ENCODE measurements at places on chromosomes 13 and 19.

DNA sequence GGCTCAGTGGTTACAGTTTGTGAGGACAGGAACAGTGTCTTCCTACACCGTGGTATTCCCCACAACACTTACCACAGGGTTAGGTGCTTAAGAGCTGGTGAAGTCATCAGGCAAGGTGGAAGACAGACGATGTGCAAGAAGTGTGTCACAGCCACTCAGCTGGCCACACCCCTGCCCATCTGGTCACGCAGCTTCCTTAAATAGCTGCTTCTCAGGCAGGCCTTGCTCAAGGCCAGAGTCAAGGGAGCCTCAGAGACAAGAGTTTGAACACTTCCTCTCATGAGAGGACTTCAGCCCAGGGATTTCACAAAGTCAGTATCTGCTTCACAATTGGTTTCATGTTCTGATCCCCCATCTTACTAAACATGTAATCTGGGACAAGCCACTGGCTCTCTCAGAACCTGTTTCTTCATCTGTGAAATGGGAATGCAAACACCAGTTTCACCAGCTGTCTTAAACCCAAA is 80.3 kb upstream of the FRY start:
- DNase-seq: no peak

- DNase-seq: no peak
Measured at GRCh38 chr13:59806801-59807200, 356.9 kb downstream of the DIAPH3 start.

DNA sequence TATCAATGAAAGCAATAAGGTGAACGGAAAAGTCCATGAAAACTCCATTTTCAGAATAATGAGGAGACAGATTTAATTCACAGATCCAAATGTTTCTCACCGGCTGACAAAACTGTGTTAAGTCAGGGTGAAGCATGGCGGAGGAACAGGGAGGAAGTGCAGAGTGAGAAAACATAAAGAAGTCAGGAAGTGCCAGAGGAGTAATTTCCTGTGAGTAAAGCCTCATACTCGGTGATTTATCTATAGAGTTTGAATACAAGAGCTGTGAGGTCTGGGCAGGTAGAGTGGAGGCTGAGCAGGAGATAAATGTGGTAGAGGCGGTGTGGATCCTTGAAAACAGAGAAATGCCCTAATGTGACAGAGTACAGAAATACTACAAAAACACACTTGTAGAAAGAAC is 11.4 kb downstream of the CARD8 start:
- no peak for DNase-seq

DNA sequence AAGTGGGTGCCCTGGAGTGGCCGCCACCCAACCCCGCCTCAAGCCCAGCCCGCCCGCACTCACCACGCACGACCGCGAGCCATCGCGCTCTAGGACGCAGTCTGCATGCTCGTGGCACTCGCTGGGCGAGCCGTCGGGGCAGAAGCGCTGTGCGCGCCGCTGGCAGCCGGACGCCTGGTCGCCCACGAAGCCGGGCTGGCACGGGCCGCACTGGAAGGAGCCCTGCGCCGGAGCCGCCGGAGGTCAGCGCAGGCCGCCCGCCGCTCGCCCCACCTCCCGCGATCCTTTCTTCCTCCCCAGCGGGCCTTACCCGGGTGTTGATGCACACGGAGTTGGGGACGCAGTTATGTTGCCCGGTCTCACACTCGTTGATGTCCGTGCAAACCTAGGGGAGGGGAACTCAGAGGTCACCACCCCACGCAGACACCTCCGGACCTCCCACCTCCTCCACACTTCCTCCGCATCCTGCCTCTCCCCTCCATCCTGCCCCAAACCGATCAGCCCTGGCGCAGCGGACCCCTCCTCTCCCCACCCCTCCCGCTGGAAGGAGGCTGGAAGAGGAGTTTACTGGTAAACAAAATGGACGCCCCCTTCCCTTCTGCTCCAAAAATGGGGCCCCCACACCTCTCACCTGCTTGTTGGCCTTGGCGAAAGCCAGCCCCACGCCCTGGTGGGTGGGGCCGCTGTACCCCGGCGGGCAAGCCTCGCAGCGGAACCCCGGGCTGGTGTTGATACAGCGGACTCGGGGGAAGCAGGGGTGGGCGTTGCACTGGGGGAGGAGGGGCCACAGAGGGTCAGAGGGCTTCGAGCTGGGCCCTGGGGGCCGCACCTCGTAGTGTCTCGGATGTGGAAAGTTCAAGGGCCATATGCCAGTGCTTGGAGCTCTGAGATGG is 2.3 kb downstream of the COMP start:
- no peak for DNase-seq

GRCh38 chr13:94679614-94680013 is 32.7 kb downstream of the SOX21 start:
- no peak for DNase-seq

DNA sequence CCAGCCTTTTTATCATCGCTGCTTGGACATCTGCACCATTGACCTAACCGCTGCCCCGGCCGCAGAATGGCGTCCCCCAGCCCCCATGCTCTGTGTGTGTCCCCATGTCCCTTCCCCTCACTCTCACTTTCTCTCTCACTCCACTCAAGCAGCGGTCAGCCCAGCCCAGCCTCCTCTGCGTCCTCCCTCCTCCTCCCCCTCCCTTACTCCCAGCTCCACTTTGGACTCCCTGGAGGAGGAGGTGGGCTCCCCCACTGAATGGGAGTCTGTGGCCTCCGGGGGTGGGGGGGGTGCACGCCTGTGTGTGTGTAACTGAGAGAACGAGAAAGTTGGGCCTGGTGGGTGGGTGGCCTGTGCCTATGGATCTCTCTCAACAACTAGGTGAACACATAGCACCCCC is 2.2 kb downstream of the MAP2K7 start:
- no peak for DNase-seq

DNA sequence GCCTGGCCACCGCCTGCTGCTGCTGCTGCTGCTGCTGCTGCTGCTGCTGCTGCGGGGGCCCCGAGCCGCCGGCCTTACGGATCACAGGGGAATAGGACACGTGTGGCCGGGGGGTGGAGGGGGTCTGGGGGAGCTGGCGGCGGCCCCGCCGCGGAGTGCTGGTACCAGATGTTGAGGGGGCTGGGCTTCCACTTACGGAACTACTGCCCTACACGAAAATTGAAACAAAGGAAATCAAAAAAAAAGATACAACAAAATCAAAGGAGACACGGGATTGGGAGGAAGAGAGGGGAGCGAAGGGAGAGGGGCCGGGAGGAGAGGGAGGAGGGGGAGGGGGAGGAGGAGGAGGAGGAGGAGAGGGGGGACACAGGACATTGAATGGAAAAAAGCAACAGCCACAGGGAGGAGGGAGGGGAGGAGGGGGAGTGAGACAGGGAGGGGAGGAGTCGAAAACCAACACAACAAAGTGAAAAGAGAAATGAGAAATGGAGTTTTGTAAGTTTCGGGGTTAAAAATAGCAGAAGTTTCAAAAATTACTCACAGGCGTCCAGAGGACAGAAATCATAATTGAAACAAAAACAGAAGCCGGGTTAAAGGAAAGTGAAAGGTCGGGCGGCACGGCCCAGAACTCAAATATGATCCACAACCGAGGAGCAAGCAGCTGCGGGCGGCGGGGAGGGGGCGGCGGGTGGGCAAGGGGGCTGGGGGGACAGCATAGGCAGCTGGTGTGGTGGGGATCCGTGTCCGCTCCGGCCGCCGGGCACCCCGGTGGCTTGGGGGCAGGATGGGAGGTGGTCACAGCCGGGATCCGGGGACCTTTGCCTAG is 57.8 kb downstream of the IER2 start:
- peak; percentile 69 for DNase-seq

DNA sequence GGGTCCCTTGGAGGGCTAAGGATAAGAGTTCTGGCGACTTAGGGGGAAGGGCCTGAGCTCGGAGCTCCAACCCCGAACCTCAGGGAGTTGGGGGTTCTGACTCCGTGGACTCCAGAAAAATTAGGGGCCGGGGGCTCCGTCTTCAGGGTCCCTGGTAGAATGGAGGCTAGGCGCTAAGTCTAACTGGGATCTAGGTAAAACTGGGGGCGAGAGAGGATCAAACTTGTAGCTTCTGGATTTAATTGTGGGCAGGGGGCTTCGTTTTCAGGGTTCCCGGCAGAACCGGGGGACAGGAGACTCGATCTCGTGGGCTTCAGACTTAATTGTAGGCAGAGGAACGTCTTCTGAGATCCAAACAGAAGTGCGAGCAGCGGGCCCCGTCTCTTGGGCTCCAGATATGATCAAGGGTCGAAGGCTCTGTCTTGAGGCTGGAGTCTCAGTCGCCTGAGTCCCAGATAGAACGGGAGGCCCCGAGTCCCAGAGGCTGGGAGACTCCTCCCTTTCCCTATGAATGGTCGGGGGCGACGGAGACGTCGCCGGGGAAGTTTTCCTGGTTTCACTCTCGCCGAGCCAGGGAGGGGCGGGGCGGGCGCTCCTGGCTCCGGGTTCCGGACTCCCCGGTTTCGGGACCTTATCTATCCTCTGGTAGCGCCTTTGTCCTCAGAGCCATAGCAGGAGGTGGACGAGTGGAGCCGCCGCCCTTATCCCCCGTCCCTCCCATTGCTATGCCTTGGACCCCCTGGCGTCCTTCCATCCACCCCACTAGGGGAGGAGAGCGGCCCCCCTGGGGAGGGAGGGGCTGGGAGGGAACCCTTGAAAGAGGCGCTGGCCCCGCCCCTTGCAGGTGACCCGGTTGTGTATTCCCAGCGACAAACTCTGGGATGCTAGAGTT is 1.3 kb downstream of the NECTIN2 start:
- DNase-seq: no peak

GRCh38 chr13:85833921-85834320 is 34.7 kb upstream of the SLITRK6 start:
- no peak for DNase-seq

DNA sequence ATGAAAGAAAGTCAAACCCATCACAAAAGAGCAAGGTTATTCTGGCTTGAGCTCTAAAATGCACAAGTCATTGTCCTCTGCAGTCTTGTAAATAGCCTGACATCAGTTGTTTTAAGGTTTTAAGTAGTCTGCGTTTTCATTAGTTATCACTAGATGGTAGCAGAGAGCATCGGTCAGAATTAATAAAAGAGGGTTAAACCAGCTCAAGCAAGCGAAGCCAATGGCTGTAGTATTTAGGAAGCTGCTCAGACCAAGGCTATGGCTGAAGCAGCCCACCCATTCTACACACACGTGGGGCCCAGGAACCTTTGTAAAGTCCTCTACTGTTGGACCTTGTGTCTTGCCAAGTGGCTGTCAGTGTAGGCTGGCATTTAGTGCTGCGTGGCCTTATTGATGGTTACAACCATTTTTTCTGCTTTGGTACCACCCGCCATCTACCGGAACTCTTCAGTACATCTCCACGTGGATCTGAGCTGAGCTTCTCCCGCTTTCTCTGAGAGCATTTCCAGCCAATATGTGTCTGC is 13.3 kb upstream of the ZNF57 start:
- DNase-seq: no peak

DNA sequence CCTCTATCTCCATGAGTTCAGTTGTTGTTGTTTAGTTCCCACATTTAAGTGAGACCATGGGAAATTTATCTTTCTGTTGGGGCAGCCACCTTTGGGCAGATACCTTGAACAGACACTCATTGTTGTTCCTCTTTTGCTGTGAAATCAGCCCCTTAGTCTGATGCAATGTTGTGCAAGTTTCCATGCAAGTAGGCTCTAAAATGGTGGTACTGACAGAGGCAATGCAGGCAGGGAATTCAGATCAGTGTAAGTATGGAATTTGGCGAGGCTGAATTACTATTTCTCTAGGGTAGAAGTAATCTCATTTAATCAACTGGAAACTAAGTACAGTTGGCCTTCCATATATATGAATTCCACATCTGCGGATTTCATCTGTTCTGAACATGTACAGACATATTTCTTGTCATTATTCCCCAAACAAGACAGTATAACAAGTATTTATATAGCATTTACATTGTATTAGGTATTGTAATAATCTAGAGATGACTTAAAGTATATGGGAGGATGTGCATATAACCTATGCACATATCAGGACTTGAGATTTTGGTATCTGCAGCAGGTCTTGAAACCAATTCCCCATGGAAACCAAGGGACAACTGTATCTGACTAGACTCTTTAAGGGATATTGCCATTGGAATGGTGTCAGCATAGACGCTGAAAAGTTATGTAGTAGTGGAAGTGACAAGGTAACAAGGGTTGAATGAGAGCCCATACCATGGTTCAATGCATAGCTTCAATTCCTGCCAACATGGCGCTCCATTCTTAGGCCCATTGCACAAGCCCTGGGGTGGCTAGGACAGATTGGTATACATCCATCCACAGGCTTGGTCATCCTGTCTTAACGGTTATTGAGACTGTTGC is 281.5 kb upstream of the HTR2A start:
- DNase-seq: no peak

DNA sequence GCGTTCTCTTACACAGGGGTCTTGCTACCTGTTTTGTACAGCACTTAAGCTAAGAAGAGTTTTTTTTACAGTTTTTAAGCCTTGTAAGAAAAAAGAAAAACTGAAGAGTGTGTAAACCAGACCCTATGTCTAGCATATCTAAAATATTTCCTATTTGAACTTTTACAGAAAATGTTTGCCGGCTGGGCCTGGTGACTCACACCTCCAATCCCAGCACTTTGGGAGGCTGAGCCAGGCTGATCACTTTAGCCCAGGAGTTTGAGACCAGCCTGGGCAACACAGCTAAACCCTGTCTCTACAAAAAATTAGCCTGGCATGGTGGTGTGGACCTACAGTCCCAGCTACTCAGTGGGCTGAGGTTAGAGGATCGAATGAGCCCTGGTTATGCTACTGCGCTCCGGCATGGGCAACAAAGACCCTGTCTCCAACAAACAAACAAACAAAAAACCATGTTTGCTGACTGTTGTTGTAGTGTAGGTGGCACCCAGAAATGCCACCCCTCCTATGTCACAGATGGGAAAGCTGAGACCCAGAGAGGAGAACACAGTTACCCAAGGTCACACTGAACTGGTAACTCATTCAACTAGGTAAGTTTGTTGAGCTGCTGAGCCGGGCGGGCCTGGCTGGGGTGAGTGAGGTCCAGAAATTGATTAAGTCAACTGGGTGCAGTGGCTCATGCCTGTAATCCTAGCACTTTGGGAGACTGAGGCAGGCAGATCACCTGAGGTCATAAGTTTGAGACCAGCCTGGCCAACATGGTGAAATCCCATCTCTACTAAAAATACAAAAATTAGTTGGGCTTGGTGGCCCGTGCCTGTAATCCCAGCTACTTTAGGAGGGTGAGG is 1.9 kb upstream of the VASP start:
- DNase-seq: no peak

DNA sequence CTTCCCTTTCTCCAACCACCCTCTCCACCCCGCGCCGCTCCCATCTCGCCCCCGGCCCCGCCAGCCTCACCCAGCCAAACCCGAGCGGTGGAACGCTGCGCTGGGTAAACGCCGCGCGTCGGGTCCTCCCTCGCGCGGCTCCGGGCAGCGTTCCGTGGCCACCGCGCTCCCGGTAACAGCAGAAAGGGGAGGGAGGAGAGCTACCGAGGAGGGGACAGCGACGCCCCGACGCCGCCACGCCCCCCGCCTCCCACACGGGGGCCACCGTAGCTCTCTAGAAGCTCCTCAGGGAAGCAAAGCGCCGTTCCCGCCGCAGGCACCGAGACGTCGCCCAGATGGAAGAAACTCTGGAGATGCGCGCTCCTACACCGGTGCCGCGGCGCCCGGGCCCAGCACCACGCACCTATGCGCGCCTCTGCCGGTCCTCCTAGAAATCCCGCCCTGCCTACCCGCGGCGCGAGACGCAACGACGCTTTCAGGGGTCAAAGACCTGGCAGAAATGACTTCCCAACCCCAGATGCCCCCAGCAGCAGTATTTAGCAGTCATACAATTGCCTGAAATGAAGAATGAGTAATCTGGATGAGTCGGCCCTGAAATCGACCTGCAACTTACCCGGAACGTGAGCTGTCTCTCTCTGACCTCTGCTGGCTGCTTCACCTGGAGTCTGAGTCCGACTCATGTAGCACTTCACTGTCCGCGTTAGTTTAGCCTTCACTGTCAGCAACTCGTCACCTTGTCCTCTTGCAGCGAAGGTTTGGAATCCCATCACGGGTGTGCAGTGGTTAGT is at the start of gene RUBCNL:
RUBCNL (minus strand) TSS at position 189 of the 788 bp plus-strand sequence. CDS start 14,777 bp downstream, outside the sequence.
- DNase-seq: peak; percentile 6
